ENCODE measurements at places on chromosomes 3 and 15. TPM values are rescaled to one million over a fixed set of nuclear protein-coding genes. Genes with fewer than 3 reads are reported as not detected.
A peak's percentile ranks its signal among the peaks of the same experiment; 100 is the strongest.

DNA sequence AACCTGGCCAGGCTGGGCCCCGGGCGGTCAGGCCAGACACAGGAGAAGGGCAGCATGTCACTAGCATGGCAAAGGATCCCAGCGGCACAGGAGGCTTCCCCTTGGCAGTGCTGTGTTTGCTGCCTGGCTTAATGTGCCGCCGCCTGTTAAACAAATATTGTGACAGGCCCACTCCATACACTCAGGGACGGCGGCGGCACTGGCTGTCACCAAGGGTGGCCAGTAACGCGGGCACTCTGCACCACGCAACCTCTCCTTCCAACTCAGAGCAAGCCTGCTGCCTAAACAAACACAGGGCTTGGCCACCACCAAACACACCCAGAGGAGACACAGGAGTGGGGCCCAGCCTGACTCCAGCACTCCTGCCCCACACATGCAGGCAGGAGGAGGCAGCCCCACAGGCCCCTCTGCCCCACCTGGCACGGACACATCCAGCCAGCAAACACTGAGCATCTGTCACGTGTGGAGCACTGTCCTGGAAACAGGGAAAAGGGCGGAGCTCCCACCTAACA lies 48.0 kb downstream of the TPRA1 start:
- no peak overlapping the region for H3K27ac ChIP-seq
- H3K36me3 ChIP-seq, result no peaks in the 10 kb centered on the region
- DNase-seq, result no peak
- H3K4me3 ChIP-seq, result no peak overlapping the region

The ACKR4 gene
- not detected for total RNA-seq

The FAM43A gene
- 1.6 TPM for total RNA-seq

DNA sequence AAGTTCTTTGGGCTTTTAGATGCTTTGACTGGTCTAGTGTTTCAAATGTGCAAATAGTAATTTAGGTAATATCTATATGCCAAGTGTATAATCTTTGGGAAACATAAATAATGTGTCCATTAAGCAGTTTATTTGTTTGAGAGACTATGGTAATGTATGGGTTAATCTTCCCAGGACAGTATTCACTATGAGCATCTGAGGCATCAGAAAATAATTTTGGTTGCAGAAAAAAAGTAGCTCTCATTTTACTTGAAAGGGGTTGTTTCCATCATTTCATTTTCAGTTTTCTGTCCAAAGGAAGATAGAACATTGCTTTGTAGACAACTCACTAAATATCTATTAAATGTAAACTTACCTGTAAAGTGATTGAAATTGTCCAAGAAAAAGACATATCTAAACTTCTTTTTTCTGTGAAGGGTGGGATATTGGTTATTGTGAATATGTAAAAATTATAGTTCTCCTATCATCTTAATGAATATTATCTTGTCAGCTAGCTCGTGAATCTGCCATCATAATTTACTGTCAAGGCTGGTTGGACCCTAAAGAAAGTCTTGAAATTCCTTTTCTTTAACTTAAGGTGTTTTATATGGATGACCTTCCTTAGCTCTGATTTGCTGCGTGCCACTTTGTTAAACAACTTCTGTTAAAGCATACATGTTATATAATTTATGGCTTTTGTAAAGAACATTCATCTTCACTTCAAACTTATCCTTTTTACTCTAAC lies 108.8 kb downstream of the EPHA3 start:
- no peak for DNase-seq
- no peaks in the 10 kb centered on the region for H3K36me3 ChIP-seq
- H3K27ac ChIP-seq, result no peak overlapping the region
- H3K27me3 ChIP-seq, result no peaks in the 10 kb centered on the region
- H3K4me1 ChIP-seq, result no peaks in the 10 kb centered on the region

The GNB4 gene
- 13.8 TPM for total RNA-seq

The DBR1 gene
- 22.0 TPM for total RNA-seq

DNA sequence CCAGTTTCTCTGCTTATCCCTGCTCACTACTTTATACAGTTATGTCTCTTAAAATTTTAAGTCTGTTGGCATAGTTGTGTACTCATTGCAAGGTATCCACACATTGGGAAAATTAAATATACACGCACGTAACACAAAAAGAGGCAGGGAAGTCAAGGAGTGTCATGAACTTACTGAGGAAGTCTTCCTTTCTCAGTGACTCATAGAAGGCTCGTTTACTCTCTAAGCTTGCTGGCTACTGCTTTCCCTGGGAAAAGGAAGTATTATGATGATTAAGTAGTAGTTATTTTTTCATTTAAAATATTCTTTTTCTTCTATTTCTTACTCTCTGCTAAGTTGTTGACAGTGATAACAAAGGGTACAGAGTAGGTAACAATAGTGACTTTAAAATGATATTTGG lies 287.3 kb downstream of the UBE2E2 start:
- no peaks in the 10 kb centered on the region for H3K27me3 ChIP-seq
- H3K4me1 ChIP-seq, result no peaks in the 10 kb centered on the region
- no peak overlapping the region for H3K27ac ChIP-seq
- H3K4me3 ChIP-seq, result no peak overlapping the region
- H3K36me3 ChIP-seq, result no peaks in the 10 kb centered on the region
- DNase-seq, result no peak

- H3K27ac ChIP-seq, result peak overlapping the region; percentile 53
- DNase-seq, result no peak
- no peaks in the 10 kb centered on the region for H3K27me3 ChIP-seq
These were observed 50.4 kb downstream of the ADAM10 start for GRCh38 chr15:58698887-58699641.

- peaks cover 13% of the 10 kb centered on the region for H3K27me3 ChIP-seq
- DNase-seq, result no peak
- no peaks in the 10 kb centered on the region for H3K36me3 ChIP-seq
- H3K4me3 ChIP-seq, result no peak overlapping the region
- no peak overlapping the region for H3K27ac ChIP-seq
- H3K4me1 ChIP-seq, result no peaks in the 10 kb centered on the region
These were observed 19.3 kb downstream of the SLC28A1 start for GRCh38 chr15:84903751-84904150.

GRCh38 chr3:171480526-171480925 lies 20.3 kb upstream of the TNIK start:
- peak overlapping the region; percentile 27 for H3K4me3 ChIP-seq
- H3K27ac ChIP-seq, result peak overlapping the region; percentile 73
- DNase-seq, result peak; percentile 50
- peaks cover 14% of the 10 kb centered on the region for H3K4me1 ChIP-seq
- no peaks in the 10 kb centered on the region for H3K36me3 ChIP-seq

The KPNA1 gene
- 45.2 TPM for total RNA-seq

- DNase-seq, result peak; percentile 80
- H3K4me3 ChIP-seq, result no peak overlapping the region
- H3K27ac ChIP-seq, result no peak overlapping the region
- peaks cover 55% of the 10 kb centered on the region for H3K27me3 ChIP-seq
- H3K4me1 ChIP-seq, result peaks cover 12% of the 10 kb centered on the region
These were observed 17.7 kb downstream of the PTH1R start for GRCh38 chr3:46895204-46895660.

DNA sequence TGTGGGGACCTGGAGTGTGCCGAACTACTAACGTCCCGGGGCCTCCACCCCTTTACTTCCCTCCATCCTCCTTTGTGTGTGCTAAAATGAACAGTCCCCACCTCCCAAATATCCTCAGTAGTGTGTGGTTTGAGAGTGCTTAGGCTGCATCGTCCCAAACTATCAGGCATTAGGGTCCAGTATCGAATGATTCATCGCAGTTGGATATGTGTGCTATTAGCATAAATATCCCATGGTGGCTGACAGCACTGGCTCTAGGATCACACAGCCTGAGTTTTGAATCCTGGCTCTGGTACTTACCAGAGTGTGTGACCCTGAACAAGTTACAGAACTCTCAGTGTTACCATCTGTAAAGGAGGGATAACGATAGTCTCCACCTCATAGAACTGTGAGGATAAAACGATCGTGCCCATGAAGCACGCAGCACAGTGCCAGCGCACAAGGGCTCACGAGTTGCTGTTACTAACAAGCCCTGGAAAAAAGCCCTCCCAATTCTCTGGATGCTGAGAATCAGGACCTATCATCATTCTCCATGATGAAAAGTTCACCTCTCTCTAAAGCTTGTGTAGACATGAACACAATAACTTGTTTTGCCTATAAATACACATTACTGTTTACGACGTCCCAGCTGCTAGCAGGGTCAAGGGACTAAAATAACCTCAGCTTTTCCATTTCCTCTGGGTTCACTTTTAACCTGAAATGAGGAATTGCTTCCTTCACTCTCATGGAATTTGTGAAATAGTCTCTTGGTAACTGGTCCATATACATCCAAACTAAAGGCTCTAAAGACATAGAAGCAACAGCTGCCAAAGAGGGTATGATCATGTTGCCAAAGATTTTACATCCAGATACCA lies 51.0 kb downstream of the VGLL4 start:
- no peak overlapping the region for H3K4me3 ChIP-seq
- H3K4me1 ChIP-seq, result peaks cover 21% of the 10 kb centered on the region
- H3K27ac ChIP-seq, result no peak overlapping the region
- peaks cover 24% of the 10 kb centered on the region for H3K36me3 ChIP-seq
- no peaks in the 10 kb centered on the region for H3K27me3 ChIP-seq

- no peaks in the 10 kb centered on the region for H3K27me3 ChIP-seq
- H3K4me3 ChIP-seq, result no peak overlapping the region
- peaks cover 16% of the 10 kb centered on the region for H3K4me1 ChIP-seq
- H3K27ac ChIP-seq, result no peak overlapping the region
- peaks cover 8% of the 10 kb centered on the region for H3K36me3 ChIP-seq
These were observed 53.2 kb downstream of the MEF2A start for GRCh38 chr15:99618941-99619411.

DNA sequence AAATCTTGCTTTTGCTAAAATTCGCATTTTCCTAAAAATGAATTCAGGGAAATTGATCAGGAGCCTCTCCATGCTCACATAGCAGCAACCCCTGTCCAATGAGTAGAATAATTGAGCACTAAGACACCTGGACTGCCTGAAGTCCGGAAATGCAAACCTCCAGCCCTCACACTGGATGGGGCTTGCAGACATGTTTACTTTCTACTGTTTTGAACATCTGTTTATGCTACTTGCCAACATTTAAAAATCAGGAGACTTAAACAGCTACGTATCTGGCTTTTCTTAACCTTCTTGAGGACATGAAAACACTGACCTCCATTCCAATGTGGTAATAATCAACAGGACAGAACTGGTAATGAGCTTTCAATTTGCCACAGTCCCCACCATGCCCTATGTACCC lies 184.4 kb downstream of the SHOX2 start:
- H3K4me3 ChIP-seq, result no peak overlapping the region
- no peaks in the 10 kb centered on the region for H3K27me3 ChIP-seq
- DNase-seq, result no peak
- H3K36me3 ChIP-seq, result no peaks in the 10 kb centered on the region

GRCh38 chr15:80978685-80979329 lies 10.8 kb downstream of the MESD start:
- H3K4me3 ChIP-seq, result no peak overlapping the region
- no peak for DNase-seq
- peaks cover 39% of the 10 kb centered on the region for H3K36me3 ChIP-seq
- H3K4me1 ChIP-seq, result peaks cover 45% of the 10 kb centered on the region
- no peaks in the 10 kb centered on the region for H3K27me3 ChIP-seq

DNA sequence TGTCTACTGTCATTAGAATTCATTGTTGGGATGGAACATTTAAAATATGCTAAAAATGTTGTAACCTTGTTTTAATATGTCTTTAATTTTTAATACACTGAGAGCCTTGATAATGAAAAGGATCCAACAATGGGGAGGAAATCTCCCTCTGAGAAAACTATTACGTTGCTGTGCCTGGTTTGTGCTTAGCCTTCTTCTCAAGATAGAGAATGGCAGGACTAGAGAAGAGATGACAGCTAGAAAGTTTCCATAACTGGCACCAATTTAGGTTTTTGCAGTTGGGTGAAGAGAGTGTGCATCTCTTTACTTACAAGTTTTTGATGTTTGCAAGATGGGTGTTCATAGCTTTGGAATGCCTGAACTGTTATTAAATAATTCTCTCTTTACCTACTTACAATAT lies 42.6 kb upstream of the NANOGP8 start:
- peaks cover 18% of the 10 kb centered on the region for H3K27me3 ChIP-seq
- H3K4me1 ChIP-seq, result no peaks in the 10 kb centered on the region
- DNase-seq, result no peak
- no peak overlapping the region for H3K27ac ChIP-seq
- H3K36me3 ChIP-seq, result no peaks in the 10 kb centered on the region

The ALDH1A3 gene
- total RNA-seq, result not detected

The ALDH1A2 gene
- 0.82 TPM for total RNA-seq

The HGD gene
- total RNA-seq, result 0.49 TPM

DNA sequence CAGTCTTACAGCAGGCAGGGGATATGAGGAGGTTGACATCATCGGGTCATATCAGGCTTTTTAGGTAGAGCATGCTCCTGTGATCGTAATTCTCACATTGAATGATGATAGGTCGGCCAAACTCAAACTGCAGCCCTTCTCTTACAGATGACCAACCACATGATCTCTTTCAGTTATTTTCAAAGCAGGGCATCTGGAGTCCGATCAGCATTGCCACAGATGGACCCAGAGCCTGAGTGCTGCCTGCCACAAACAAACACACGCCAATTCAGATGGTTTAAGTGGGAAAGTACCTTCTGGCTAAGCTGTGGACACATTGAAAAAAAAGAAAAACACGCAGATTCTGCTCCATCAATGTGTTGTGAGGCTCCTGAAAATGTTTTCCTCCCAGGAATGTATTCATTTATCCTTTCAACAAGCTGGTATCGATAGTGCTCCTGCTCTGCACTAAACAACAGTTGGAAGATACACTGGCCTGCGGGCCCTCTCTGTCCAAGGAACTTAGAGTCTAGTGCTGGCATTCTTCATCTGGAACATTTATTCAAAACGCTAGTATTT lies 31.2 kb downstream of the ARPP21 start:
- DNase-seq, result no peak
- H3K4me1 ChIP-seq, result no peaks in the 10 kb centered on the region
- no peaks in the 10 kb centered on the region for H3K36me3 ChIP-seq
- no peak overlapping the region for H3K4me3 ChIP-seq
- H3K27me3 ChIP-seq, result no peaks in the 10 kb centered on the region
- H3K27ac ChIP-seq, result no peak overlapping the region

DNA sequence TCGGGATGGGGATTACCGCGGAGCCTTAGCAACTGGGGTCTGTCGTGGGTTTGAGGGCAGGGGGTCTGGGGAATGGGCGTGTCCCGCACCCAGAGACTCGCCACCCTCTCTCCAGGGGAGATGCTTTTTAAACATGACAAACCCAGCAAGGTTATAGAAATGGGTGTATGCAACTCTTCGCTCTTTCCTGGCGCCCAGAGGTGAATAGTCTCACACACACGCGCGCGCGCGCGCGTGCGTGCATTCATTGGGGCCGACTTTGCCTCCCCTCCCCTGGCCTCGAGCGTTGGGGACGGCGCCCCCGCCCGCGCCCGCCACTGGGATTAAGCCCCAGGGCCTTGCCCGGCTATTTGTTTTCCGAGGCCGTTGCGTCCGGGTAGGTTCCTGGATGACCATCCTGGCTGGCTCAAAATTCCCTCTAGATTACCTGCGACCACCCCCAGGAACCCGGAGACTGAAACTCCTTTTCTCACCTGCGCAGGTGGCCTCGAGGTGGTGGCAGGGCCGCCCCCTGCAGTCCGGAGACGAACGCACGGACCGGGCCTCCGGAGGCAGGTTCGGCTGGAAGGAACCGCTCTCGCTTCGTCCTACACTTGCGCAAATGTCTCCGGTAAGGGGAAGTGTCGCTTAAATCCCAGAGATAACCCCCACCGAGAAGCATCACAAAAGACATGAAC lies 777 bp downstream of the GPR160 start:
- H3K36me3 ChIP-seq, result peaks cover 9% of the 10 kb centered on the region
- H3K4me3 ChIP-seq, result peak overlapping the region; percentile 81
- no peak for DNase-seq
- no peaks in the 10 kb centered on the region for H3K27me3 ChIP-seq
- no peak overlapping the region for H3K27ac ChIP-seq
- peaks cover 27% of the 10 kb centered on the region for H3K4me1 ChIP-seq
